ENCODE measurements at places on chromosomes 2 and 18.

DNA sequence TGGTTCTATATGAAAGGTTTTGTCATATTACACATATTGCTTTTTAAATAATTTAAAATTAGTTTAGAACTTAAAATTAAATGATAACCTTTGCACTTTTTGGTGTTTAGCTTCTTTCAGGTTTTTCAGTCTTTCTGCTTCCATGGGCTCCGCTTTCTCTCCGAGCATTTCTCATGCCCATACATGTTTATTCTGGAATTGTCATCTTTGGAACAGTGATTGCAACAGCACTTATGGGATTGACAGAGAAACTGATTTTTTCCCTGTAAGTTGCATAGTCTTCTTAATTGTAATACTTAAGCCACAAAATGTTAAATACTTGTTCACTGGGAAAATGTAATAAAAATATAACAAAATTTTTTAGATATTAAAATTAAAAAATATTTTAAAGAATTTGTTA is 31.0 kb downstream of the CYBRD1 start:
- DNase-seq = no peak

GRCh38 chr2:43026426-43027096 is 199.8 kb downstream of the ZFP36L2 start:
- no peak for DNase-seq

- no peak for DNase-seq
These were observed 85.9 kb downstream of the PRKRA start for GRCh38 chr2:178365116-178365515.

DNA sequence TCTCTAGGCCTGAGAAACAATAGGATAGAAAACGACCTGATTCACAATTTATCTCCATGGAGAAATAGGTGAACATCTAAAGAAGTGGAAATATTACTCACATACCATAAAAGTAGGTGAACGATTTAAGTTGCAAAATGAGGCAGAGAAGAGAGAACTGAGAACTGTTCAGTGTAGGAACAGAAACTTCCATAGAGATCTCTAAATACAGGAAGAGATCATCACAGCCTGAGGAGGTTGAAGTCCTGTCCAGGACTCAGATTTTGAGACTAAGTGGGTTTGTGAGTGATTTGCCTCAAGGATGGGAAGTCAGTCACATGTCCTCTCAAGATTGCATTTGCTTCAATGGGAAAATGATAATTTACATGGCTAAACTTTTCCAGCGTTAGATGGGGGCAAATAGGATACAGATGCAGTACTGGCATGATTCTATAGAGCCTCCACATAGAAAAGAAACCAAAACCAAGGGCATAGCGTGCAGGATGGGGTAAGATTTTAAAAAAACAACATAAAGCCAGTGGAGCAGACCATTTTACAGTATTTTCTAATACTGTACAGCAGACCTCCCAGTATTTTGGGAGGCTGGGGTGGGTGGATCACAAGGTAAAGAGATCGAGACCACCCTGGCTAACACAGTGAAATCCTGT is 68.8 kb downstream of the MEP1B start:
- no peak for DNase-seq

DNA sequence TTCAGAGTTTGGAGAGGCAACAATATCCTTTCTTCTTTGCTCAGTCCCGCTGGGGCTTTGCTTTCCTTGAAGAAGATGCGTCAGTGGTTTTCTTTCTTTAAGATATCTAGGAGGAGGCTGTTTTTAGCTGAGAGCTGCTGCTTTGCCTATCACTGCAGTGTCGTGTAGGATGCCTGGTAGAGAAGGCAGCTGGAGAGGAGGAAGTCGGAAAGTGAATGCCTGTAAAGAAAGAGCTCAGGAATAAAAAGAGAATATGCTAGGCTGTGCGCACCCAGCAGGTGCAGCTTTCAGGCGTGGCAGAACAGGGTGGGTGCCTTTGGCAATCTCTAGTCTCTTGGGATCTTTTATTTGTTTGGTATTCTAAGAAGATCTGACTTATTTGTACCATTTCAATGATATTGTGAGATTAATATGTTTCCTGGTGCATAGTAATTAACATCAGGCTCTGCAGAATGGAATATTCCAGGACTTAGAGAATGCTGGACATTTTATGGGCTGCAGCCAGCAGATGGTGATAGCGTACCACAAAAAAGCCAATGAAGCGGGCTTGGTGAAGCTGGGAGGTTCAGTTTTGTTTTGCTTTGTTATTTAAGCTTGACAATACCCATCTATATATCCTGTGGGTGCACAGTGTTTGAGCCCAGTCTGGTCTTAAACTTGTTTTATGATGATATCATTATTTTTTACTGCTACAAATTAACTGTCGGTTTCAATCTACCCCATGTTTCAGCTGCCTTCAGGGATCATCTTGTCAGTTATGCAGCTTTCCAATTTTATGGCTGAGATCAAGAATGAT is 34.9 kb downstream of the CAVIN2 start:
- peak; percentile 79 for DNase-seq

GRCh38 chr2:133835821-133836619 is 267.8 kb upstream of the NCKAP5 start:
- DNase-seq = no peak

DNA sequence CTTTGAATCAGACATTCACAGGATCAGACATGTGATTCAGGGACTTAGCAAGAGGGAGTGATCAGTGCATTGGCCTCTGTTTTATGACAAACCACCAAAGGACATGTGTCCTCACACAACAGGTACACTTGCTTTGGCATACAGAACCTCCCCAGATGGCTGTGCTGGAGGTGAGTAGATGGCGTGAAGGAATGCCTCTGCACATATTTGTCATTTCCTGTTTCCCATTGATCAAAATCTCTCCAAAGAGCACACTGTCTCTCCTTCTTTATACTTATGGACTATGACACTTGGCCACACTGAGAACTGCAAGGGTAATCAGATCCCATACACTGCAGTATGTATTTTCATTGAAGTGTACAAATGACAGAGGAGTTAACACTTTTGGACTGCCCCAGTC is 927.6 kb downstream of the TSN start:
- DNase-seq = no peak

DNA sequence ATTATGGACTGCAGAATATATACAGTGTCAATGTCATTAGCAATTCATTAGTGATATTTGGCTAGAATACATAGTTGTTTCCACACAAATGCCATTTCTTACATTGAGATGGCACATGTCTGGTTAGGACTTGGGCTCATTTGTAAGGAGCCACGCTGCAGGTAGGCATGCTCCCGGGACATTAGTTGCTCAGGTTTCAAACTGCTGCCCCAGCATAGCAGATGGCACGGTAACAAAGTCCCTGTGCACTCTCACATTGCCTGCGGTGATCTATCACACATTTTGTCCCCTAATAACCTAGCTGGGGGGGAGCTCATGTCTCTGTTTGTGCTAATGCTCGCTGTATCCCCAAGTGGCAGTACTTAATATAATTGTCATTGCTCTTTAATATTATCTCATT is 185.1 kb downstream of the NEDD4L start:
- DNase-seq = no peak

DNA sequence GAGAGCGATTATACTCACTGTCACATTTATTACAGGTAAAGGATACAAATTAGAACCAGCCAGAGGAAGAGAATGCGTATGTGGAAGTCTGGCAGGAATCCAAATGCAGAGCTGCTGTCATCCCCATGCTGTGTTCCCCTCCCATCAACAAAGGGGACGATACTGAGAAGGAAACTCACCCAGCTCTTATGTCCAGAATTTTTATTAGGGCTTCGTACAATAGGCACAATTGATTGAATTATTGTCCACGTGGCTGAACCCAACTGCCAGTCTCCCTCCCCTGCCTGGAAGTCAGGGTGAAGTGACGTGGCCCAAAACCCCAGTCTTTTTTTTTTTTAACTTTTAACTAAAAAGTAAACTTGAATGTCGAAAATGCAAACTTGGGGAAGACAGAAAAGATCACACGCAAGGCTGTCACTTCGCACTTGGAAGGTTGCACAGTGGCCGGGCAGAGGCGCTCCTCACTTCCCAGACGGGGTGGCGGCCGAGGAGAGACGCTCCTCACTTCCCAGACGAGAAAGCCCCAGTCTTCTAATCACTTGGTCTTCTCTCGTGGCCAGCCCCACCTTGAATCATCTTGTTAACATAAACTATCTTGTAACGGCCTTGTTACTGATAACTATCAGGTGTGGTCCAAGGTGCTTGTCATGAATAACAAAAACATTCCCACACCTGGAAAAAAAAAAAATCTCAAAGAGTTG is 40.0 kb upstream of the ITSN2 start:
- DNase-seq = peak; percentile 45

DNA sequence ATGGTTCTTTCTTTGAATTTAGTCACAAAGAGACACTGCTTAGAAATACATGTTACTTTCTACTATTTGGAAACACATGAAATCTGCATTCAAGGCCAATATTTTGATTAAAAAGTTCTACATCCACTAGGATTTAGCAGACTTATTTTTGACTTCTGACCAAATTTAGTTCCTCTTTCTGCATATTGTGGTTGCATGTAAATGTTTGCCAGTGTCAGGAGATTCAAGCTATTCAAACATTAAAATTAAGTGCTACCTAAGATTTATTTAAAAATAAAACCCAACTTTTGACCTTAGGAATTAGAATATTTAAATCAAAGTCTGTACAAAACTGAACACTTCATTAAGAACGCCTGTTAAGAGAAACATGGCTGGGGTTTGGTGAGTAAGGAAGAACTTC is 891.1 kb downstream of the CPS1 start:
- DNase-seq = no peak

DNA sequence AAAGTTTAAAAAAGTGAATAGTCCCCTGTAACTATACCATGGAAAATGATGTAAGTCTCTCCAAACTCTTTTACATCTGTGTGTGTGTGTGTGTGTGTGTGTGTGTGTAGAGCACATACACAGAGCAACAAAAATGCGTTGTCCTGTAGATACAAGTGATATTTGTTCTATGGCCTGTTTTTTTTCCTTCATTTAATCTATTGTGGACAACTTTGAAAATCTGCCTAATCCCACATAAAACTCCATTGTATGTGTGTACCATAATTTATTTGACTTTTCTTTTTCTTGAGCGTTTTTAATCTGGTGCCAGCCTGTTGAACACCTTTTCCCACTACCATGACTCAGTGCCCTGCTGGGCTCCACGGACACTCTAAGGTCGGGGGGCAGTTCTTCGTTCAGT is 52.3 kb upstream of the ELOA2 start:
- DNase-seq = no peak
